ENCODE measurements at places on chromosomes 4 and X.

GRCh38 chrX:9767375-9767774 is 1.7 kb upstream of the GPR143 start:
- DNase-seq, result no peak

DNA sequence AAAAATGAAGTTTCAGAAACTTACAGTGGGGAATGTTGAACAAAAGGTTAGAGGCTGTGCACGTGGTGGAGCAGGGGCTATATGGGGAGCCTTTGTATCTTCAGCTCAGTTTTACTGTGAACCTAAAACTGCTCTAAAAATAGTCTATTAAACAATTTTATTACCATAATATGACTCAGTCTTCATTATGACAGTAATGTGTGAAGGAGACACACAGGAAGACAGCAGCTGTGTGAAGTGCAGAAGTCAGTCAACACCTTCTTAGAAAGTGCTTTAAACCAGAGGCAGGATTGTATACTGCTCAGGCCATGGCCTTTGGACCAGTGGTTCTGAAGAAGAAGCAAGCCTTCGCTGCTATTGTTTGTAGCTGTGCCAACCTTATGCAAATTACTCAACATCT is 89.7 kb downstream of the ARHGAP10 start:
- no peak for DNase-seq

GRCh38 chrX:9927698-9928482 is 39.3 kb upstream of the CLDN34 start:
- no peak for DNase-seq

GRCh38 chrX:41133551-41133950 is 48.3 kb downstream of the USP9X start:
- no peak for DNase-seq

GRCh38 chr4:7434766-7435150 is at the start of gene PSAPL1:
TSS of gene PSAPL1 (minus strand) at chr4:7434930. CDS start at chr4:7434879, 51 bp downstream.
- DNase-seq, result peak; percentile 31

DNA sequence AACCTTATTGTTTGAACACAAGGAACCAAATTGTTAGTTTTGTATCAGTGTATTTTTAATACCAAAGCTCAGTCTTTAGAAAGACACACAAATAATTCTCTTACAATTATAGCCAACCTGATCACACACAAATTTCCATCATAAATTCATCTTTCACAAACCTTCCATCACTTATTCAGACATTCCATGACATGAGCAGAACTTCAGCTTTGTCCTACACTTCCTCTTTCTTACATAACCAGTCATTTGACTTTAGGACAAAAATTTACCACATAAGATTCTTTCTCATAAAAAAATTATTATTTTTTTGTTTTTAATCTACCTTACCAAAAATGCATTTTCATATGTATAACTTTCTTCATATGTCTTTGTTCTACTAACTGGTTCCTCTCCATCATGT is 312.2 kb downstream of the GALNTL6 start:
- DNase-seq, result no peak

DNA sequence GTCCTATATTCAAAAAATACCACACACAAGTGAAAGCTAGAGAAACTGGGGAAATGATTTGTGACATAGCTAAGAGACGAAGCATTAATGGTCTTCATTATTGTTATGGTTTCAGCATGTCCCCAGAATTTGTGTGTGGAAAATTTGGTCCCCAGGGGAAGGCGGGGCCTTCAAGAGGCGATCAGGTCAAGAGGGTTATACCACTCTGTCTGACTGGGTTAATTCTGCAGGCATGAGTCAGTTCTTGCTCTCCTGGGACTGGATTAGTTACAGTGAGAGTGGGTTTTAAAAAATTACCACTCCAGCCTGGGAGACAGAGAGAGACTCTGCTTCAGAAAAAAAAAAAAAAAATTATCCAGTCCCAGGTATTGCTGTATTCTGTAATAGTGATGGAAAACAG is 2.1 kb upstream of the MTNR1A start:
- DNase-seq, result peak; percentile 43

- DNase-seq, result no peak
Measured at GRCh38 chr4:68476191-68476590, 28.9 kb downstream of the TMPRSS11E start.

- no peak for DNase-seq
Measured at GRCh38 chr4:121400632-121401031, 19.8 kb upstream of the QRFPR start.

DNA sequence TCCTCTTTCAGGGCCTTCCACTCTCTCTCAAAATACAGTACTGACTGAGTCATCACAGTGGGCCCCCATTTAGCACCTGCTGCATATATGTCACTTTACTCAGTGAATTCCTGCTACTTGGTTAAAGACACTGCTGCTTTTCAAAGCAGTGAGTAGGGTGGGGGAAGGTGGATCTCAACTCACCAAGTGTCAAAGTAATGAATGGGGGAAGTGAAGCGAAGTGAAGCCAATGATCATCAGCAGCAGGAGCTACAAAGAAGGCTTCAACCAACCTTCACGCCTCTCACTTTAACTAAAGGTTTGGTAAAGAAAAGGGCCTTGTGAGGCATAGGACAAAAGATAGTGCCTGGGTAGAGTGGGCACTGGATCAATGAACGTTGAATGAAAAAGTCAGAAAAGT is 424.1 kb downstream of the SMARCA1 start:
- DNase-seq, result no peak

- DNase-seq, result no peak
Measured at GRCh38 chrX:116238567-116239255, 68.2 kb downstream of the AGTR2 start.

Data from choroid plexus epithelial cell (primary cell).